ENCODE measurements at places on chromosomes 2 and 18. TPM values are rescaled to one million over a fixed set of nuclear protein-coding genes. Genes with fewer than 3 reads are reported as not detected.

GRCh38 chr2:175877845-175878544 is 124.1 kb downstream of the LNPK start:
- no peaks in the 10 kb centered on the region for H3K27me3 ChIP-seq
- H3K4me1 ChIP-seq, result no peaks in the 10 kb centered on the region
- DNase-seq, result no peak
- no peak overlapping the region for H3K27ac ChIP-seq

- H3K36me3 ChIP-seq, result no peaks in the 10 kb centered on the region
- no peak overlapping the region for H3K27ac ChIP-seq
- H3K4me1 ChIP-seq, result no peaks in the 10 kb centered on the region
- H3K27me3 ChIP-seq, result no peaks in the 10 kb centered on the region
- no peak overlapping the region for H3K4me3 ChIP-seq
Observed at GRCh38 chr2:215594766-215595165, 158.9 kb upstream of the FN1 start.

DNA sequence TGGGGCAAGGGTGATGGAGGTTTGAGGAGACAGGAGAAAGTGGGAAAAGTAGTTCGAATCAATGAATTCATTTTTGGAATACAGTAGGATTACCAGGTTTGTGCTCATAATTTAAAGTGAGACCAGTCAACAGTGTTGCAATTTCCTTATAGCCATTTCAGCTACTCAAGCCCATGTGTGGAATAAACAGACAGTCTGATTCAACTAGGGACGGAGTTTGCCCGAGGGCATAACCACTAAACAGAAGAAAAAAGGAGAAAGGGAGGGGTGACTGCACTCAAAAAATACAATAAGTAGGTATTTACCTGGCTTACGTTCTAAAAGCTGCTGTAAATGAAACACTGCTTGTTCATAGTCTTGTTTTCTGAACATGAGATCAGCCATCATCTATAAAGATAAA is 55.2 kb downstream of the TTC21B start:
- no peak overlapping the region for H3K4me3 ChIP-seq
- no peak for DNase-seq
- peaks cover 14% of the 10 kb centered on the region for H3K4me1 ChIP-seq

DNA sequence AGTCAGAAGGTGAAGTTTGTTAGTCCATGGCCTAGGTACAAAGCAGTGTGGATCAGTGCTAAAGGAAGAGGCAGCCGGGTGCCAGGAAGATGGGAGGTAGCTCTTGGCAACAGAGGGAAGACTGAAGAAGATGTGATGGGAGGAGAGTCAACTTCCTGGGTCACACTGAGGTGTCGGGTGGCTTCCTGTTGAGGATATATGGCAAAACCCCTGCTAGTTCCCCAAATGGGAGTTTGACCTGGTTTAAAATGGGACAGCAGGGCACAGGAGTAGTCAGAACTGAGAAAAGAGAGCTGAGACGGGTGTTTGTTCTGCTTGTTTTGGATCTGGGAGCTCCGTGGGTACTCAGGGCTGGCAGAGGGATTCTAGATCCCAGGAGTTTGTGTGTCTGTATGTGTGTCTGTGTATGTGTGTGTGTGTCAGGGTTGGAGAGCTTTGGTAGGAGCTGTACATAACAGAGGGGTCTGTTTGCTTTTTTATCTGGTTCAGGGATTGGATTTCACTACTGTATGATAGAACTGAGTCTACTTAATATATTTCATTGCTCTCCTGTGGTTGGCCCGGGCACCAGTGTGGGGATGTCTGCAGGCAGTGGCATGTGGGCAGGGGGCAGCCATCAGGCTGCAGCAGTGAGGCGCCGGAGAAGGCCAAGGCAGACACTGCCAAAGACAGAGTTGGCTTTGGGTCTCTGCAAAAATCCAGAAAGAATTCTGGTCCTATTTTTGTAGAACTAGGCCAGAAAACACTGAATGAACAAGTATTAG is 17.1 kb downstream of the MXD1 start:
- H3K4me1 ChIP-seq, result peaks cover 18% of the 10 kb centered on the region
- H3K27me3 ChIP-seq, result no peaks in the 10 kb centered on the region
- H3K27ac ChIP-seq, result no peak overlapping the region
- peaks cover 22% of the 10 kb centered on the region for H3K36me3 ChIP-seq
- DNase-seq, result no peak

DNA sequence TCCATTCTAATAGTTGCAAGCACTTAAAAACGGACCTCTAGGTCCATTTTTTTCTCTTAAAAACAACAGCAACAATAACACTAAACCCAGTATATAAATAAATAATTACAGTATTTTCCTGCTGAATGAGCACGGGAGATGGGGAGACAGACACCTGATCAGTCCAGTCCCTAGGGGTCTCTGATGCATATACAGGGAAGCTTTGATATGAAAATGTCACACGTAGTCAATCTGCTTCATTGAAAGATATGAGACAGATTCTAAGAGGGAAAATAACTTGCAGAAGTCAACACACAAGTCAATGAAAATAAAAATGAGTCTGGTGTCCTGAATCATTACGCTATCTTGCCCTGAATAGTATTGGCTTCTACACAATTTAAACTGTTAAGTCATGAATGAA is 523.3 kb upstream of the SLC8A1 start:
- no peaks in the 10 kb centered on the region for H3K36me3 ChIP-seq
- no peaks in the 10 kb centered on the region for H3K4me1 ChIP-seq
- no peak overlapping the region for H3K27ac ChIP-seq
- DNase-seq, result no peak

DNA sequence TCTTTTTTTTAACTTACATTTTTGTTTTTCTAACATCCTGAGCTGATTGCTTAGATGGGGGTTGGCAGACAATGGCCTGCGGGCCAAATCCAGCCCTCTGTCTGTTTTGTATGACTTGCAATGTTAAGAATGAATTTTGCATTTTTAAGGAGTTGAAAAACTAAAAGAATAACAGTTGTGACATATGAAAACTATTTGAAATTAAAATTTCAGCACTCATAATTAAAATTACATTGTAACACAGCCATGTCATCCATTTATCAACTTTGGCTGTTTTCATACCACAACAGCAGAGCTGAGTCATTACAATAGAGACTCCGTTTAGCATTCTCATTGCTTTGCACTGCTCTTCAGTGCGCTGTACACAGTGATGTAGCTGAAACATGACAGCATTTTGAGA is 94.1 kb upstream of the MC4R start:
- no peaks in the 10 kb centered on the region for H3K27me3 ChIP-seq
- H3K4me3 ChIP-seq, result no peak overlapping the region
- no peaks in the 10 kb centered on the region for H3K4me1 ChIP-seq
- H3K36me3 ChIP-seq, result no peaks in the 10 kb centered on the region

Gene LHCGR
- 0.16 TPM for total RNA-seq

GRCh38 chr18:79818036-79818435 is 20.3 kb downstream of the KCNG2 start:
- H3K4me3 ChIP-seq, result no peak overlapping the region
- H3K27me3 ChIP-seq, result peaks cover 74% of the 10 kb centered on the region
- H3K27ac ChIP-seq, result no peak overlapping the region
- DNase-seq, result no peak
- H3K36me3 ChIP-seq, result no peaks in the 10 kb centered on the region

Gene DQX1
- total RNA-seq, result 0.11 TPM
